Activated CD4-positive, alpha-beta T cell treated with anti-CD3 and anti-CD28 coated beads, Interleukin-2, amount 10 ng/mL, durations not matched to agents 24 days and 14 days (primary cell): ENCODE measurements at places on chromosomes 1 and 21. TPM values are rescaled to one million over a fixed set of nuclear protein-coding genes. Genes with fewer than 3 reads are reported as not detected.
A peak's percentile ranks its signal among the peaks of the same experiment; 100 is the strongest.

The BARHL2 gene
- total RNA-seq, result not detected in 2 replicates

DNA sequence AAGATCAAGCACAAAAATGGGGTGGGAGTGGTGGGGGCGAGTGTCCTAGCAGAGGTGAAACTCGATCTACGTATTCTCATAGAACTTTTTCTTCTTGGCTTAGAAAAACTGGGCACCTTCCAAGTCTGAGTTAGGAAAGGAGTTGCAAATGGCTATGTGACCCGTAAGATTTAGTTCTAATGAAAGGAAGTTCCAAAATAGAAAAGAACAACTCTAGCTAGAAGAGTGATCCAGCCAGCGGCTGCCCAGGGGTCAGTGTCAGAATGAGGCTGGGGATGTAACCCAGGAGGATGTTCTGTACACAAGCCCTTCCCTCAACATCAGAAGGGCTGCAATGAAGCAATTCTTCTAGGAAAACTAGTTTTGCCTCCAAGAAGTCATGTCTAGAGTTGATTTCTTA, 5.2 kb downstream of the MTARC1 start:
- DNase-seq, result no peak

DNA sequence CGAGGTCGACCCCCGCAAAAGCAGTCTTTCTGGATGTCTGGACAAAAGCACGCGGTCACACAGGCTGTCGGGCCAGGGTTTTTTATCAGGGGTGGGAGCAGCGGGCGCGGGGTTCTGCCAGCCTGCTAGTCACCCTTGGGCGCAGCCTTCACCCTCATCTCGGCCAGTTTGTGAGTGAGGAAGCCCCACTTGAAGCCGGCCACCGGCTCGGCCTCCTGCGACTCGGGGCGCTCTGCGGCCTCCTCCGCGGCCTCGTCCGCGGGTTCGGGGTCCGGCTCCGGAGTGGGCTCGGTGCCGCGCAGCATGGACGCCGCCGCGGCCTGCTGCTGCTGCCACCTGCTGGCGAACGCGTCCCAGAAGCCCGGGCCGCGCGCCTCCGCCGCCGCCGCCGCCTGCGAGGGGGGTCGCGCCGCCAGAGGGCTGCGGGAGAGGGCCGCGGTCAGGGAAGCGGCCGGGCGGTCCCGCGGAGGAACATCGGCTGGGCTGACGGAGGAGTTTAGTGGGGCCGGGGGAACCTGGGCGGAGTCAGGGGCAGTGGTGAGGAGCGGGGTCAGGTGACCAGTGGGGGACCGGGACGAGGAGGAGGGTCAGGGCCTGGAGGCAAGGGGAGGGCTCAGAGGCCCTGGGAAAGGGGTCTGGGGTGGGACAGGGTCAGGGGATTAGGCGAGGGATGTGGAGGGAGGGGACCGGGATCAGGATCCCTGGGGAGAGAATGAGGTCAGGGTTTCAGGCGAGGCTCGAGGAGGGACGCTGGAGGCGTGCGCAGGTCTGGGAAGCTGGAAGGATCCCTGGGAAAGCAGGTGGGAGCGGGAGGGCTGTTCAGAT, 4.5 kb downstream of the C1orf232 start:
- peak; percentile 90 for DNase-seq

The STIL gene
- total RNA-seq, result 25.1 and 28.0 TPM in 2 replicates

DNA sequence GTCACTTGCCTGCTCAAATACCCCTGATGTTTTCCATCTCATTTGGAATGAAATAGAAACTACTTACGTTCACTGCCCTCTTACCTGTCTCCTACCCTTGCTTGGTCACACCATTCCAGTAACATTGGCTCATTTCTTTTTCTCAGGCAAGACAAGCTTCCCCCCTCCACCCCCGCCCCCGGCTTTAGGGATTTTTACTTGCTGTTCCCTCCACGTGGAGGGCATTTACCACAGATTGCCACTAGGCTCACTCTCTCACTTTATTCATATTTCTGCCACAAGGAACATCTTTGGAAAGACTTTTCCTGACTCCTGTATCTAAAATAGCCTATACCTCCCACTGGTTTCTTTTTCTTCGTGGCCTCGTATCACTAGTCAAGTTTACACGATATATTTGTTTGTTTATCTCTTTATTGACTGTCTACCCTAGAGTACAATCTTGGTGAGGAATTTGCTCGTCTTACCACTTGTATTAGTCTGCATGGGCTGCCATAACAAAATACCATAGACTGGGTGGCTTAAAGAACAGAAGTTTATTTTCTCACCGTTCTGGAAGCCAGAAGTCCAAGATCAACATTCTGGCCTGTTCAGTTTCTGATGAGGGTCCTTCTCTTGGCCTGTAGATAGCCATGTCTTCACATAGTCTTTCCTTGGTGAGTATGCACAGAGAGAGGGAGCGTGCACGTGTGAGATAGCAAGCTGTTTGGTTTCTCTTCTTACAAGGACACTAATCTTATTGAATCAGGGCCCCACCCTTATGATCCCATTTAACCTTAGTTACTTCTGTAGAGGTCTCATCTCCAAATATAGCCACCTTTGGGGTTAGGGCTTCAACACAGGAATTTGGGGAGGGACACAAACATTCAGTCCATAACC, 126.2 kb downstream of the NRDC start:
- no peak for DNase-seq

The PRMT6 gene
- total RNA-seq, result 24.6 TPM in 2 replicates

- DNase-seq, result peak; percentile 55
These were observed 6.0 kb upstream of the LY9 start for GRCh38 chr1:160789702-160790611.

GRCh38 chr1:198959032-198959431, 320.2 kb downstream of the PTPRC start:
- DNase-seq, result peak; percentile 71
